Sciatic nerve (tissue), 2 donors: ENCODE measurements at places on chromosomes 5 and 9. TPM values are rescaled to one million over a fixed set of nuclear protein-coding genes. Genes with fewer than 3 reads are reported as not detected.

Gene MEGF10
- 8.2 TPM for total RNA-seq

- no peak for DNase-seq
Measured at GRCh38 chr9:104350541-104350940, 153.5 kb upstream of the OR13F1 start.

DNA sequence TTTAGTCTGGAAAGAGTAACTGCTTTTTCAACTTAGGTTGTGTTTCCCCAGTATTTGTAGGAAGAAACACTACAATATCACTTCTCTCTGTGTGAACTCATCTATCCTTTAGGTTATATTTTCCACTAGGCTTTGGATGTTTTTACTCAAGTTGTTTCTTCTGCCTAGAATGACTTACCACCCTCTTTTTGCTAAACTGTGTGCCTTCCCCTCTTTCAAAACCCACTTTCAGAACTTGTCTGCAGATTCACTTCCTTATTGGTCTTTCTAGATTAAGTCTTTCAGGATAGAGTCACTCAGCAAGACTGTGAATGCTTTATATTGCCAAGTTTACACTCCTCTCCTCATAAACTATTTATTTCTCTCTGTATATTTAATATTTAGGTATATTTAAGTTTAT is 14.2 kb upstream of the CAST start:
- DNase-seq: no peak

DNA sequence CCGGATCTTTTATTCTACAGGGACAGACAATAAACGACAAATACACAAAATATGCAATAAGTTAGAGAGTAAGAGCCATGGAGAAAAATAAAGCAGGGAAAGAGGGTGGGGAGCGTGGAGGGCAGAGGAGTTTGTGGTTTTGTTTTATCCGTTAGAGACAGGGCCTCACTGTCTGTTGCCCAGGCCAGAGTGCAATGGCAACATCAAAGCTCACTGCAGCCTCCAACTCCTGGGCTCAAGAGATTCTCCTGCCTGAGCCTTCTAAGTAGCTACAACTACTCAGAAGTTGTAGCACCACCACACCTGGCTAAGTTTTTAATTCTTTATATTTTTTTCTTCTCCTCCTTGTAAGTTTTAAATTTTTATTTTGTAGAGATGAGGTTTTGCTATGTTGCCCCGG is 54.5 kb upstream of the CTNNA1 start:
- DNase-seq: no peak
